Activated naive CD4-positive, alpha-beta T cell (primary cell): ENCODE measurements at places on chromosomes 2 and 18.

GRCh38 chr2:139684286-139684860 is 904.2 kb upstream of the NXPH2 start:
- no peak for DNase-seq

DNA sequence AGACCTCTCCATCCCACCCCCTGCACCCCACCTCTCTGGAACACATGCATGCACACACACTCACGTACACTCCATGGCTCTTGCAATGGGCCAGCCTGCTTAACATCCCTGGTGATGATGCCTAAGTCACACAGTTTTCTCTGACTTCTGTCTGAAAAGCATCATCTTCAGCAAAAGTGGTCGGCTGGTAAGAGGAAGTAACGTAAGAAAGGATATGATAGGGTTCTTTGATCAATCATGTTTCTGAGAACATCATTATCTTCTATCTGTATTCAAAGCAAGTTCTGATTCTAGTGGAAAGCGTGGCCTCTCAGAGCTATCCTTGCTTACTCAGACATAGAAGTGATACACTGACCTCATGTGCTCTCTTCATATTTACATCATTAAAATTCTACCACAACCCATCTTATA is 11.4 kb upstream of the NDUFV2 start:
- DNase-seq: no peak

DNA sequence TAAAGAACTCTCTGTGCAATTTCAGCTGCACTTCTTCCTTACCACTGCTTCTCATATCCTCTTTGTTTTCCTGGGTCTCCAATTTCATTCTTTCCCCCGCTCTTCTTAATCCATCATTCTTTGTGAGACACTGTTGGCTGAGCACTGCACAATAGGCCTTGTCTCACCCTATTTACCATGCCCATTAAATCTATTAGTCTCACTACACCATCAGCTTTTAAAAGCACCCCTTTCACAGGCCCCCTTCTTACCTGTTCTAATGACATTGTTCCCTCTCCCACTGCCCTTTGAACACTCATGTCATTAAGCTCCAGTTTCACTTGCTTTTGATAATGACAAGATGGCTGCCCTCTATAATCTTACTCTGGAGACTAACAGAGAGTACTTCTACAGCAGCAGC is 404.1 kb upstream of the ACVR2A start:
- no peak for DNase-seq

- no peak for DNase-seq
Observed at GRCh38 chr2:33672389-33672788, 73.3 kb upstream of the FAM98A start.

GRCh38 chr2:136106505-136106904 is 11.4 kb downstream of the CXCR4 start:
- DNase-seq: no peak

DNA sequence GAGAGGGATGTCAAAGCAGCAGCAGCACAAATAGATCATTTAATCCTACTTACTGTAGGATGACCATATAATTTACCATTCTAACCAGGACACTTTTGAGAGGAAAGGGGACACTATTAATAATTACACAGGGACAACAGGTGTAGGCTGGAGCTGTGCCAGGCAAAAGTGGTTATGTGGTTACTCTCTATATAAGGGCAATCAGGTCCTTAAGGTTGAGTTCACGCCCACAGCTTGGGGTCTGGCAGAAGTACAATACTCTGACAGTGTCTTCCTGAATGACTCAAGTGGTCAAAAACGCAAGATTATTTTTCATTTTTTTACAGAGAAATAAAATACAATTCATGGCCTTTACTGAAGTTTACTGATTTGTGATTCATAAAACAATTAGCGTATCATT is 2.8 kb downstream of the PREPL start:
- no peak for DNase-seq

DNA sequence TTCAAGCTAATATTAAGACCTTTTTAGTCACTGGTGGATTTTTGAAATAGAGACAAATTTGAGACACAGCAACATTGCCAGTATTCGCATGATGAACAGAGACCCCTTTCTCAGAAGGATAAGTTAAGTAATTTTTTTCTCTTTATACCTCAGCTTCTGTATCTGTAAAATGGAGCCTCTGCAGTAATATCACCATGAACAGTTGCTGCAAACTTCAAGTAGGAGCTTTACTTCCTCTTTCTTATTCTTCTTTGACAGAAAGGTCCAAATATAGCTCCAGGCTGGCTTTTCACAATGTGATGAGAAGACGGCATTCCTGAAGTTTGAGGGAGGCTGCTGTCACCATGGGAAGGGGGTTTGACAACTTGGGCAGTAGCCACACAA is 158.7 kb downstream of the TDRD15 start:
- no peak for DNase-seq

- no peak for DNase-seq
Observed at GRCh38 chr2:100320547-100321178, 1.6 kb downstream of the LONRF2 start.

DNA sequence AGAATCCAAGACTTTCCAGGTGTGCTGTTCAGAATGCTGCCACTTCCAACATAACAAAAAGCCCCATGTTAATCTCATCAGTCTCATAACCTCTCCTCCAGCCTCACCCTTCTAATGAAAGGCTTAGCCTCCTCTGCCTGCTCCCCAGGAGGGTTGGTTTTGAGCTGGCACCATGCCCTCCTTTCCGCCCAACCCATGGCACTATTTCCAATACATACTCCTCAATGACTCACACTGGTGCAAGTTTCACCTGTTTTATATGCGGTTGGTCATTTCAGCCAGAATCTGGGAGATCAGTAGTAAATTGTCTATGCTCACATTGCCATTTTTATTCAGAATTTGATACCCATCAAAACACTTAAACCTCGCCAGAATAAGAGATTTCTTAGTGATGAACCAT is 157.6 kb upstream of the NRP2 start:
- no peak for DNase-seq

GRCh38 chr2:199085261-199085660 is 372.5 kb downstream of the SATB2 start:
- no peak for DNase-seq

DNA sequence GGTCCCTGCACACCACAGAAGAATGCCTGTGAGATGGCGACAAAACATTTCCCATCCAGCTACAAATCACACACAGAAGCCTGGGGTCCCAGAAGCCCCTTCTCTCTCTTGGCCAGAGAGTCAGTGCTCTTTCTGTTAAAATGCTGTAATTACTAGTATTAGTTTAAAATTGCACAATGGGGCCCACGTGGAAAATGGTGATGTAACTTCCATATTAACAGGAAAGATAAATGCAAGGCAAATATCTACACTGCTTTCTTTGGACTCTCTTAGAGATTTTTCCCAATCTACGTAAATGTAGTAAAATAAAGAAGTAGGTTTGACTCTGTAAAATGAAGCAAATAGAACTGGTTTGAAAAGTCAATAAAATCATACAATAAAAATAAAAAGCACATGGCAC is 113.9 kb upstream of the TFCP2L1 start:
- no peak for DNase-seq

- peak; percentile 84 for DNase-seq
Observed at GRCh38 chr2:19347619-19348562, 10.5 kb downstream of the OSR1 start.

- no peak for DNase-seq
Observed at GRCh38 chr2:86608832-86609410, 14.7 kb downstream of the RNF103 start.

DNA sequence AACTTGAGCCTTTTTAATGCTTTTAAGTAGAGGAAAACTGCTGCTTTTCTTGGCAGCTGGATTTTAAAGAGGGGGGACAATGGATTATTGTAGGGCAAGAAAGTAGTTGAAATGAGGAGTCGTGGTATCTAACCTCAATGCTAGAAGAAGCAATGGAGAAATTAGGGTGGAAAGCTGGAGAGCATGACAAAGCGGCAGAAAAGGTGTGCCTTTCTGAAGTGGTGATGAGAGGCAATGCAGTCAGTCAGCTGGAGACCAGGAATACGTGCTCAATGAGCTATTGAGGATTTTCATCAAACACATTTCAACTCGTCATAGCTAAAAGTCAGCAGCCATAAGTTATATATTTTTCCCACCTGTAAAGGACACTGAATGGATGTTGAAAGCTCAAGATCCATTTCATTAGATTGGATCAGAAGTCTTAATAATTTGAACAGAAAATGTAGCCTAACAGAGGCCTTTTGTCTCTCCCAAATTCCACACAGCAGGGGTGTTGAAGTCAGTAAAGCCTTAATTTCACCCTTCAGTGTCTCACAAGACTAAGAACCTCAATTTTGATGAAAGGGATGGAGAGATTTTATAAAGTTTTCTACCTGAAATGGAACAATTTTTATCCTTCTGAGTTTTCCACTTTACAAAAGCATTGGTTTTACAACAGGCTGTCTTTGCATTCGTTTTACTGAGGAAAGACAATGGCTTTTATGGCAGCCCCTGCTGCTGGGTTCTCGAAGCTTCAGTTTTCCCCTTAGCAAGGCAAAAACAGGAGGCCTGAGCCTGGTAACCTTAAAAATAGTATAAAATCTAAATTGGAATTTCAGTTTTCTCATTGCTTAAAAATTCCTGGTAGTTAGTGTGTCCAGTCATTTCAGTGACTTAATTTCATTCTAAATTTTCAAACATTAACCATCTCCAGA is 131.1 kb downstream of the CCDC102B start:
- no peak for DNase-seq

DNA sequence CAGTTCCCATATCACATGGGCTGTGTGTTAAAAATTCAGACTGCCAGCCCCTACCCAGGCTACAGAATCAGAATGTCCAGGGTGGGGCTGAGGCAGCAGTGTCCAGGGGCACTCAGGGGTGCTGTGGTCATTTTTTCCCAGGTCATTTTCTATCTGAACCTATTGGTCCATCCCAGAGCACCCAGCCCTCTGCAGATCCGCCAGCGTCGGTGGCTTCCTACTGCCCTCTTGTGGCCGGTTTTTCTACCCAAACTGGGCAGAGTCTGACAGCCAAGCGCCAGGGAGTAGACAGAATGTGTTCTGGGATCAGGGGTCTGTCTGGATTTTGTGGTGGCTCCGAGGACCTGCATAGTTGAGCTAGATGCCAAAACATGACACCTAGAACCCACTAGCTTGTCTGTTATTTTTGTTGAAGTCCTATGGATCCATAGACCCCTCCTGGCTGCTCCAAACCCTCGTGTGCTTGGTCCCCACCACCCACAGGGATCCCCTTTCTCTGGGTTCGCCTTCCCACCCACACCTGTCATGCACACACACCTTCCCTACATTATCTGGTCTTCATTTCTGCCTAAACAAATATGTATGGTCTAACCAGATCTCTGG is 34.1 kb upstream of the RMDN2 start:
- DNase-seq: peak; percentile 49

- DNase-seq: no peak
Observed at GRCh38 chr2:215695861-215696260, 260.0 kb upstream of the FN1 start.

DNA sequence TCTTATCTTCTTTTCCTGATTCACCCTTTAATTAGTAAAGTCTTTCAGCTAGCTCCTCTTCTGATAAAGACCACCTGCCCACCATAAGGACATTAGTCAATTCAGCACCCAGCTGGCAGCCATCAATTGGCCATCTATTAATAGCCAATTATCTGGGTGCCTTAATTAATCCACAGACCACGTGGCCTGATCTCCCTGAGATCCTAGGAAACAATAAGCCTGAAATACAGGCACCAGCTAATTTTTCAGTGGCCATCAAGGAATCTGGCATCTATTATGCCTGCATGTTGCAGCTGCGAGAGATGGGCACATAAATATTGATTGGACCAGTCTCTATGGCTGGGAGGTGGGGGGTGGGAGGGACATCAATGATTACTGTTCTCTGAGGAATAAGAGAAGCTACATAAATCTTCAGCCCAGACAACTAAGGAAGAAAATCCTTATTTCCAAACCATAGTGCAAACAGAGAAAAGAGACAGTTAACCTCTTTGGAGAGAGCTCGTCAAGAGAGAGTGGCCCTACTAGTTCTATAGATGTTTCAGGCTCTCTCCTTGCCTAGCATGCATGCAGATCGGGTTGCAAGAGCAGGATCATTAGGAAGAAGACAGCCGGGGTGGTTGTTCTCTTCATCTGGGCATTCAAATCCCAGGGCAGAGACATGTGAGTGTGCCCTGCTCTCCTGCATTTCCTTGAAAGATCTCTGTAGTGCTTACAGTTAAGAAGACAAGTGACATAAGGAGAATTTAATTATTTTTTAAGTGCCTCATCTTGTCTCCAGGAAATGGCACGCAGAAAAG is 8.7 kb downstream of the GALNT14 start:
- no peak for DNase-seq

- DNase-seq: no peak
Observed at GRCh38 chr2:59044736-59045135, 803.6 kb upstream of the FANCL start.

- no peak for DNase-seq
Observed at GRCh38 chr18:4842287-4842686, 354.8 kb downstream of the AKAIN1 start.

DNA sequence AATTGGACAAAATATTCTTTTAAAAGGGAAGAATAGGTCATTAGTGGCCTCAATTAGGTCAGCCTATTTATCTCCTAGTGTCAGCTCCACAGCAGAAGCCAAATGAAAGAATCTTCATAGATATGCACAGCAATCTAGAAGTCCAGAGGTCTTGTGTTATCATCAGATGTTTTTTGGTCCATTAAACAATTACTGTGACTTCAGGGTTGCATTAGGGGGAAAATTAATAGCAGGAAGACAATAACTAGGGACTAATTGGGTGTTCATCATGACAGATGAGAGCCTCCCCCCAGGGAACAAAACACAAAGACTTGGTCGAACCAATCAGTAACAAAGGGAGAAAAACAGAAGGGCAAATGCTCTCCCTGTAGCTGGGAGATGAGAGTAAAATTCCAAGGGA is 264.7 kb downstream of the PTH2R start:
- no peak for DNase-seq

DNA sequence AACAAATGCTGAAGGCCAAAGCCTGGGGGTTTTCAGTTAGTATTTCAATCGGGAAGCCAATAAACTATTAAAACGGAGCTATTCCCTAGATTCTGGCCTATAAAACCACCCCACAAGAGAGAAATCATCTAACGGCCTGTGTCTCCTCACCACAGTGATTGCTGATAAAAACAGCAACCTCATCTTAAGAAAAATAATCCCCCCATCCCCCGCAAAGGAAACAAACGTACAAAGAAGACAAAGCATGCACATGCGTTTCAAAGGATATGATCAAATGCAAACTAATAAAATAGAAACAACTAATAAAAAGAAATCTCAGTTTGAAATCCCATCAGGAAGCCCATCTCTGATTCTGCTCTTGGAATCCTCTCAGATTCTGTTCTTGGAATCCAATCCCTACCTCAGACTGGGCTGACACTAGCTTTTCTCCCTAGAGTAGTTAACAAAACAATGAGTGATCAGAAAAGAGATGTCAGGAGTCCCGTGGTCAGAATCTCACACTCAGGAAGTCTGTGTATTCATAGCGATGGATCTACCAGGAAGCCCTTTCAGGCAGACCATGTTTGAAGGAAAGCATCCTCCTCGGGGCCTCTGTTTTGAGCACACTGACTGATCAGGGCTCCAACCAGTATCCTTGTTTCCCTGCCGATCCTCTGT is 150.7 kb downstream of the THADA start:
- no peak for DNase-seq

DNA sequence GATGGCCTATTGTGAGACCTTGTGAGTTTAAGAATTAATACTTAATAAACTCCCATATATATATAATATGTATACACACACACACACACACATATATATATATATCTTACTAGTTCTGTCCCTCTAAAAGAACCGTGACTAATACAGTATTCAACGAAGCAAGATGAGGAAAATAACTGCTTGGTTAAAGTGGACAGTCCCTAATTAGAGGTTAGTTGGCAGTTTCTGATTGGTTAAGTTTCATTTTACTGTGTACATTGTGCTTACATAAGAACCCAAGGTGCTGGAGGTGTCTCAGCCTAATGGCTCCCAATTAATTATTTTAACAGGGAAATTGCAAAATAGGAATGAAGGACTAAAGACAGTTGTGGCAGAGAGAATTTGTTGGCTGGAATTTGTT is 132.1 kb downstream of the STRN start:
- DNase-seq: no peak
